ENCODE measurements at places on chromosomes 7 and 10.

DNA sequence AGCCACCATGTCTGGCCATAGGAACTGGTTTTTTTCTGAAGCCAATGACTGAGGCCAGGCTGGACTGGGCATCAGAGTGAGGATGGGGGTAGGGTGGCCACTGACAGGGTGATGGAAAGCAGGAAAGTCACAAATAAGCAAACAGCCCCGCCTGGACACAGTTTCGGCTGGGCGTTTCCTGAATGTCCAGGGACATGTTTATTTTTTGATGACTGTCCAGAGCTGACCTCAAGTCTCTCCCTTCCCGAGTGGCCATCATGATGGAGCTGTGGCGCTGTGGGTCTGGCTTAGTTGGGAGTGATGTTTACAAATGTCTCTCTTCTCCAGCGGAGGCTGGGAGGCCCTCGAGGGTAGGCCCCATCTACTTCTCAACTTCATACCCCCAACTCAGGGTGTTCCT, 37.1 kb upstream of the COMTD1 start:
- DNase-seq, result no peak

DNA sequence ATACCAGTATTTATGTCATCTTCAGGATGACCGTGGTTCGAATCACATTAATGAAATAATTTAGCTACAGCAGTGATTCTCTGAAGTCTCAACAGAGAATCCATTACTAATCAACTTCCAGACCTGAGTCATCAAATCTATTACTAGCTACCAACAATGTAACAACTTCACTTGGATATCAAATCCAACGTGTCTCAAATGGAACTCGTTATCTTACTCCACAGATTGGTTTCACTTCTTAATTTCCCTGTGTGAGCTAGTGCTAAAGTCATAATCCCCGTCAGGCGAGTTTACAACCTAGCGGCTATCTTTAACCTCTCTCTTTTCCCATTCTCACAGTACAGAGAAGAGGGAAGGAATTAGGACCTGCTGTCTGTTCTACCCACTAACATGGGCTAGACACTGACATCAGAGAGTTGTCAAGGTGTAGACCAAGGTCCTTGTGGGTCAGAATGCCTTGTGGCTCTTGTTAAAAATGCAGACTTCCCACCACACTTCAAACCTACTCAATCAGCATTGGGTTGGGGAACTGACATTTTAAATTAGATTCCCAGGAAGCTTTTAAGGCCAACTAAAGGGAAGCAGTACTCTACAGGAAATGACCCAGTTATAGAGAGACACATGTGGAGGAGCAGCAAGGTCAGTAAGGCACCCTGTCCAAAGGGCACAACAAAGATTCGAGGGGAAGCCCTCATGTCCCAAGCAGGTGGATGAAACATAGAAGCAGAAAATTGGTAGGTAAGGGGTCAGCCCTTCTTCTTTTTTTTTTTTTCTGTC, 57.3 kb upstream of the GSAP start:
- DNase-seq, result no peak

GRCh38 chr10:27439101-27439500, 65.0 kb upstream of the RAB18 start:
- no peak for DNase-seq

- no peak for DNase-seq
These were observed 41.2 kb downstream of the ZCCHC24 start for GRCh38 chr10:79404231-79404609.

- DNase-seq, result no peak
These were observed 95.3 kb upstream of the MACROH2A2 start for GRCh38 chr10:69957241-69957885.

DNA sequence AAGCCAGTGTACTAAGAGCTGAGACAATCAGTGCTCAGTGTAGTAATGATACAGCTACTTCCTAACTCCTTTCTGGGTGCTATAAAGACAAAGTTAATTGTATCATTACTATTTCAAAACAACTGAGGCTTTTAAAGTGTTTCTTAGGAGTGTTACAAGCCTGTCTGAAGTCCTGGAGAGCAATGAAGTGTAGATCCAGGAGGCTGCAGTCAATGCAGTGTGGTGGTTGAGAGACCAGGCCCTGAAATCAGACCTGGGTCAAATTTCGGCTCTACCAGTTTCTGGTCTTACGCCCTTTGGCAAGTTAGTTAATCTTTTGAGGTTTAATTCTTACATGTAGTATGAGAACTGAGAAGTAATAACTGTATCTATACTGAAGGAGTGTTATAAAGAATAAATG, 387.0 kb downstream of the SDK1 start:
- no peak for DNase-seq

- DNase-seq, result no peak
These were observed 13.4 kb downstream of the CFAP43 start for GRCh38 chr10:104218751-104219150.

GRCh38 chr7:3721422-3721821, 420.4 kb downstream of the SDK1 start:
- DNase-seq, result no peak

DNA sequence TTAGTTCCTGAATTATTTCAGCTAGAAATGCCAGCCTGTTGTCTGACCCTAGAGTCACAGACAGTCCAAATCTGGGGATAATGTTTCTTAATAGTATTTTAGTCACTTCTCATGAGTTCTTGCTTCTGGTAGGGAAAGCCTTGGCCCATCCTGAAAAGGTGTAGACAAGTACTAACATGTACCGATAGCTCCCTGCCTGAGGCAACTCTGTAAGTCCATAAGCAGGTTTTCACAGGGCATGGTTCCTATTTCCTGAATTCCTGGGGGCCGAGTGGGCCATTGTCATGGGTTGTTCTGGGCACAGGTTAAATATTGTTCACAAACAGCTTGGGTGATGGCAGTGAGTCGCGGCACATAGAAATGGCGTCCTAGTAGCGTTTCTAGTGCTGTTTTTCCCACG, 3.1 kb upstream of the ZNF117 start:
- no peak for DNase-seq

DNA sequence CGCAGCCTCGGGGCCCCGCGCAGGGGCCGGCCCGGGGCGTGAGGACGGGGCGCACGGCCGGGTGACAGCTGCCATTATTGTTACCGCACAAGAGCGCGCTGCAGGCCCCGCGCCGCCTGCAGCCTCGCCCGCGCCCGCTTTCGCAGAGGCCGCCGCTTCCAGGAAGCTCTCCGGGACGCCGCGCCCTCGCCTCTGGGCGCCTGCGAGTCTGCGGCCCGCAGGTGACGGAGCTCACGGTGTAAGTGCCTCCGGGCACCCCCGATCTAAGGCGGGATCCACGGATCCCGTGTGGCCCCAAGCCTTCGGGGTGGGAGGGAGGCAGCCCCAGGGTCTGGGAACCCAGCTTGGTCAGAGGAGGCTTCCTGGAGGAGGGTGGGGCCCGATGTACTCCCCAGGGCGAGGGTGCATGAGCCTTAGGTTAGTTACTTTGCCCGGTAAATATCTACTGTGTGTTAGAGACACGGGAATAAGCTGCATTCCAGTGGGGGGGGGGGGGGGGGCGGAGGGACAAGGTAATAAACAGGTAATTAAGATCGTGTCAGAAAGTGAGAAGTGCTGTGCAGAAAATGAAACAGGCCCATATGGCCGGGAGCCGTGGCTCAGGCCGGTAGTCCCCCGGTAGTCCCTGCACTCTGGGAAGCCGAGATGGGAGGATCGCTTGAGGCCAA, 638 bp downstream of the IQCE start:
- DNase-seq, result no peak

GRCh38 chr10:88114368-88114767, 250.9 kb downstream of the PTEN start:
- DNase-seq, result peak; percentile 64

DNA sequence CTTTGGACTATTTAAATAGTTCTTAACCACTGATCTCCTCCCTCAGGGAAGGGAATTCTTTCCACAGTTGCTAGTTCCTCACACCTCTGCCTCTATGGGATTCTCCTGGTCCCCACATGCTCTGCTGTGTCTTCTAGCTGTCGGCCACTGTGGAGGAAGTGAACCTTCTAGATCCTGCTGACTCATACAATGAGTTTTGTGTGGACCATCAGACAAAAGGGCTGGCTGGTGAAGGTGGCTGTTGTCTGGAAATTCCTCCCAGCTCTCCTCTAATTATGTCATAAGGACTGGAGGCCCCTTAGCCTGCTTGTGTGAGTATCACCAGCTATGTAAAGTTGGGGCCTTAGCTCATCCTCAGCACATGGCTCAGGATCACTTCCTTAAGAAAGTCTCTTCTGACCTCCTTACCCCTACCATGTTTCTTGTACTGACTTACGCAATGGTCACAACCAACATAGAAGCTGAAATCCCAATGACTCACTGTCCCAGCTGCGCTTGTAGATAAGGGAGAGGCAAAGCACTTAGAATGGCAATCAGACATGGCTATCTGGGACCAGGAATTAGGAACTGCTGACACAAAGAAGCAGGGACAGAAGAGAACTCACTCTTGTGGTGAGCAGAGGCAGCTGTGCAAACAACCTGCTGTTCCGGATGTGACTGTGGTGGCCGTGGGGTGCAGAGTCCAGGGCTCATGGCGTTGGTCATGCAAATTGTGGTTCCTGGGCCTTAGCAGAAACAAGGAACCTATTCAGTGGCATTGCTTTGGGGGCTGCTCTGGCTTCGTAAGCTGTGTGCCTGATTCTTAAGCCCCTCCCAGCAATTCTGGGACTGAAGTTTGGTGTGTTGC, 2.5 kb upstream of the MACC1 start:
- no peak for DNase-seq

DNA sequence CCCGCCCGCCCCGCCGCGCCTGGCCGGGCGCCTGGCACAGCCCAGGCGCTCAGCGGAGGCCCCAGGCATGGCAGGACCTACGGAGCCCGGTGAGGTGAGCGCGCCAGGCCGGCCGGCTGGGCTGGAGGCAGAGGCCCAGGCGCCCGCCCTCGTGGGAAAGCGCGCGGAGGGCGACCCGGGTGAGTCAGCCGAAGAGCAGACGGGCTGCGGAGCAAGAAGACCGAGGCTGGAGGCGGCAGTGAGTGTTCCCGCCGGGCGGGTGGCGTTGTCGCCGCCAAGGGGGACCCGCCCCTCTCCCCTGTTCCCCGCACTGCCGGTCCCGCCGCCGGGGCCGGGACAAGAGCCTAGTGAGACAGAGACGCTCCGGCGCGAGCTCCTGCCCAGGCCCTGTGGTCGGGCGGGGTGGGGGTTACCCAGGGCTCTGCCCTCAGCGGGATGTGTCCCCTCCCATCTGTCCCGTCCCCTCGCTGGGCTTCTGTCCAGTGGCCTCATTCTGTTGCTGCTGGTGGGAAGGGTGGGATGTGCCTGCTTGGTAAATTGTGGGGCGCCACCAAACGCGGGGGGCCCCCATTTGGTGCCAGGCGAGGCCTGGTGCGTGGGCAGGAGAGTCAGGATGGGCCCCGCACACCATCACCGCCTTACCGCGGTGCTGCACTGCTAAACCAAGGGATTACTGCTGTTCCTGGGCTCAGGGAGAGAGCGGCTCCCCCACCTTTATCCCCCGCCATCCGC, 17.0 kb upstream of the NODAL start:
- no peak for DNase-seq

GRCh38 chr7:98199131-98199530, 12.1 kb upstream of the BHLHA15 start:
- DNase-seq, result no peak

DNA sequence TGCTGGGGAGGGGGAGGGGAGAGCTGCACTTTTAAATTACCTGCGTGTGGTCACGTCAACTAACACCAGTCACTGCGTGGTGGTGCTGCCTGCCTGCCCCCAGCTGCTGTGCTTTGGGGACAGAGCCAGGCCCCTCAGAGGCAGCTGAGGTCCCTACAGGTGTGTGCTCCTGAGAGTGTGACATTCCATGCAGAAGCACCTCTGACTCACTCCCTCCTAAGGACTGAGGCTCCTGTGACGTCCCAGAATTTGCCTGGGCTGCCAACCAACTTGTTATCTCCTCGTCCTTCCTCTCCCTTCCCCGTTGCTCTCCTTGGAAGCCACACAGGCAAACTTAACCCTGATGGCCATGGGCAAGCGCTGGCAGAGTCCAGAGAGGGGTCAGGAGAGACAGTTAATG, 563.0 kb downstream of the PARD3 start:
- no peak for DNase-seq

DNA sequence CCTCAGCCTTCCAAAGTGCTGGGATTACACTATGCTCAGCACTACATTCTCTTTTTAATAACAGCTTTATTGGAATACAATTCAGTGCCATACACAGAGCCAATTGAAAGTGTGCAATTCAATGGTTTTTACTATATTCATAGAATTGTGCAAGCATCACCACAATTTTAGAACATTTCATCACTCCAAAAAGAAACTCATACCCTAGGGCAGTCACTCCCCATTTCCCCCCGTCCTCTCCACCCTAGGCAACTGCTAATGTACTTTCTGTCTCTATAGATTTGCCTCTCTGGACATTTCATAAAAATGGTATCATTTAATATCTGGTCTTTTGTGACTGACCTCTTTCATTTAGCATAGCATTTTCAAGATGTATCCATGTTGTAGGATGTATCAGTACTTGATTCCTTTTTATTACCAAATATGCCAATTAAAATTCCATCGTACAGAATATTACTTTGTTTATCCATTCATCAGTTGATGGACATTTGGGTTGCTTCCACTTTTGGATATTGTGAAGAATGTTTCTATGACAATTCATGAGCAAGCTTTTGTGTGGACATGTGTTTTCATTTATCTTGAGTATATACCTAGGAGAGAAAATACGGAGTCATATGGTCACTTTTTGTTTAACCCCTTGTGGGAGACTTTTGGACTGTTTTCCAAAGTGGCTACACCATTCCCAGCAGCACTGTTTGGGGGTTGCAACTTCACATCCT, 6.3 kb upstream of the XPNPEP1 start:
- no peak for DNase-seq

DNA sequence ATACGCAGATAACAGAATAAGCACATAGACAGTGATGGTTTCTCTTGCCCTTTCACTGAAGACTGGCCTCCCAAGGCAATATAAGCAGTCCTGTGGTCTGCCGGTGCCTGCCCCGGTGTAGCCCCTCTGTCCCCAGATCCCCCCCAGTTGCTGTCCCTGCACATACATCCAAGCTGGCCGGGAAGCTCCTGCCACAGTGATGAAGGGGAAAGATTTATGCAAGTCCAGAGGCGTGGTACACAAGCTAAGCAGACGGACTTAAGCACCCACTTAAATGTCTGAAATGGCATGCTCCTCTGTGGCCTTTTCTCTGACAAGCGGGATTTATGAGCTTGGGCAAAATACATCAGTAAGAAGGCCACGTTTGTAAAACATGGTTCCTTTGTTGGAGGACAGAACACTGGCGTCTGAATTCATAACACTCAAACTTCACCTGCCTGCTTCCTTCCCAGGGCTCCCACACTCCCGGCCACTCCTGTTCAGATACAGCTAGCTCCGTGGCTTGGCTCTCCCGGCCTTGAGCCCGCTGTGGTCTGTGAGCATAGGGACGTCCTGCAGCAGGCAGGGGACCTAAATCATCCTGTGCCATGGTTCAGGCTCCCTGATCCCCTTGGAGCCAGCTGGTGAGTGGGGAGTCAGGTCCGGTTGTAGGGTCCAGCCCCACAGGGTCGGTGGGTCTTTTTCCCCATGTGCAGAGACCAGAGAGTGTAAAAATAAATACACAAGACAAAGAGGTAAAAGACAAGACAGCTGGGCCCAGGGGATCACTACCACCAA, 61.7 kb upstream of the PPP2R2D start:
- DNase-seq, result no peak

GRCh38 chr7:131026297-131027000, 292.4 kb upstream of the KLF14 start:
- DNase-seq, result no peak

Measured in CD8-positive, alpha-beta T cell (primary cell).